ENCODE measurements at places on chromosomes 5 and 9.

DNA sequence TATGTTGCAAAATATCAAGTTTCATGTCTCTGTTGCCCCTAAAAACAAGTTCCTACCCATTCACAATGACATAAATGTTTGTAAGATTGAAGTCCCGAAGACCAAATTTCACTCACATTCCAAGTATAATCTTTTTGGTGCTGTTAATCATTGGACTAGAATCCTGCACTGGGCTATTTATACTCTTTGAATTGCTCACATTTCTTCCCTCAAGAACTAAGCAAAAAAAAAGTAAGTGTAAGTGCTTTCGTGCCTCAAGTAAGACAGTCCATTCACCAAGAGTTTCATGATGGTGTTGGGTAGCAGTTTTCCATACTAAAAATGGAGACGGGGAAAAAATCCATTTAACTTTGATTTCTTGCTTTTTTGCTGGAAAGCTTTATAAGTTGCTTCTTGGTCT, 242.3 kb downstream of the EBF1 start:
- DNase-seq = no peak

DNA sequence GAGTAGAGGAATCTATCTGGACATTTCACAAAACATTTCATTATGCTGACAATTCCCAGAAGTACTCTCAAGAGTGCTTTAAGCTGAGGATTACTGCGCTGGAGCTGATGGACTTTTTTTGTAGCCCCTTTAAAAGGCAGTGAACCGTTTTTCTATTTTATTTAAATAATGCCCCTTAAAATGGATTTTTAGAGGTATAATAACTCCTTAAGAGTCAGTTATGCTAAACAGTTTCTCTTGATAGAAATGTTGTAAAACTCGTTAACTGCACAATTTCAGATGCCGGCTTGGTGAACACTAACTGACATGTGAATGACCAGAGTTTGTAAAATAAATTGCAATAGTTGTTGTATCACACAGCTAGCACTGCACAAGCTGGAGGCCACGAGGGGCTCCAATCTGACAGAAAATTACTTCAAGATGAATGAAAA, 174.0 kb downstream of the NR2F1-AS1 start:
- no peak for DNase-seq

- no peak for DNase-seq
These were observed 8.7 kb upstream of the RANBP6 start for GRCh38 chr9:6024035-6024554.

- no peak for DNase-seq
These were observed 33.4 kb upstream of the CSNK1G3 start for GRCh38 chr5:123478546-123478945.

DNA sequence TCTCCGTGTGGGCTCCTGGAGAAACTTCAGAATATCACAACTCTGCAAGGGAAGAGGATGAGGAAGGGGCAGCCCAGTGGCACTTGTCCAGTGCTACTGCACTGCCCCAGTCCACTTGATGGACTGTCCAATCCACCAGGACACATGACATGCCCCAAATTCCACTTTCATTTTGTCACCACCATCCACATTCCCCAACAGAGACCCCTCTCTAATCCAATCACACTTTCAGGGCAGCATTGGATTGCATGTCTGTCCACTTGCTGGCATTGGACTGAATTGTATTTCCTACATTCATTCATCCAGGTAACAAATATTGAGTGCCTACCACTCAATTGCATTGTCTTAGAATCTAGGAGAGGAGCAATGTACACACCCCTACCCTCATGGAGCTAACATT, 14.8 kb downstream of the HBEGF start:
- no peak for DNase-seq

DNA sequence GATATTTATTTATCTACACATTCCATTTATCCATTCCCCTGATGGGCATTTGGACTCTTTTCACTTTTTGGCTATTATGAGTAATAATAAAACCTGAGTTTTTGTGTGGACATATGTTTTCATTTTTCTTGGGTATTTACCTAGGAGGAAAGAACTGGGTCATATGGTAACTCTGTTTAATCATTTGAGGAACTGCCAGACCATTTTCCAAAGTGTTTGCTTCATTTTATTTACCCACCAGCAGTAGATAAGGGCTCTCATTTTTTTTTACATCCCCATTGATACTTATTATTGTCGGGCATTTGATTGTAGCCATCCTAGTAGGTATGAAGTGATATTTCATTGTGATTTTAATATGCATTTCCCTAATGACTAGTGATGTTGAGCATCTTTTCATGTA, 7.7 kb upstream of the PTPDC1 start:
- DNase-seq = no peak

GRCh38 chr9:116437411-116438370, 249.4 kb upstream of the TRIM32 start:
- DNase-seq = no peak

- DNase-seq = no peak
These were observed 55.7 kb downstream of the ZNF618 start for GRCh38 chr9:113931777-113932176.

- DNase-seq = no peak
These were observed 65.4 kb upstream of the TNFSF8 start for GRCh38 chr9:114995681-114996221.

DNA sequence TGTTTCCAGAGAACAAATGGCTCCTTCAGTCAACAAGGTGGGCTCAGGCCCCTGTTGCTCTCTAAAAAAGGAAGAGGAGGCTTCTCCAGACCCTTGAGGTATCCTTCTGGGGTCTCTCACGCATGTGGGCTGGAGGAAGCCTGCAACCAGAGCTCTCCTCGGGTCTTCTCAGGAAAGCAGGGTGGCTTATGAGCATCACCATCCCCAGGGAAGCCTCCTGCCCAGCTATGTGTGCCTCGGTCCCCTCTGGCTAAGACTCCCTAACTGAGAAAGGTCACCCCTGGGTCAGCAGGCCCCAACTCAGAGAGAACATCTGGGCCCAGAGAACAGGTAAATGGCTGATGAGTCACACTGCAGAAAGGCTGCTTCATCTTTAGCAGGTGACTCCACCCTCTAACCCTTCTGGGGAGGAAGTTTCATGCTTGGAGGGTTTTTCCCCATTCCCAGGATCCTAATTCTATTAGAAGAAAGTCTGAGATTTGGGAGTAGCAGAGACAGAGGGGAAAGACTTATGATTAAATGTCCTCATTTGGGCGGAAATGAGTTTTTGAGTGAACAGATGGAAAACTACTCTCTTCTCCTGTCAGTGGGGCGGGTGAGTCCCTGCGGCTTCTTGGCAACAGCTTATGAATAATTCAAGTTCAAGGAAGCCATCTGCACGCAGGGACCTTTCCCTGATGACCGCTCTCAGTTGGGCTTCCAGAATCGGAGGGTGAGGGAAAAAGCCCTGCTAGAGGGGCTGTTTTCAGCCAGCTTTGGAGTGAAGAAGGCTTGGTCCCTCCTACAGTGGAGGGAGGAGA, 41.9 kb downstream of the TGFBI start:
- no peak for DNase-seq

DNA sequence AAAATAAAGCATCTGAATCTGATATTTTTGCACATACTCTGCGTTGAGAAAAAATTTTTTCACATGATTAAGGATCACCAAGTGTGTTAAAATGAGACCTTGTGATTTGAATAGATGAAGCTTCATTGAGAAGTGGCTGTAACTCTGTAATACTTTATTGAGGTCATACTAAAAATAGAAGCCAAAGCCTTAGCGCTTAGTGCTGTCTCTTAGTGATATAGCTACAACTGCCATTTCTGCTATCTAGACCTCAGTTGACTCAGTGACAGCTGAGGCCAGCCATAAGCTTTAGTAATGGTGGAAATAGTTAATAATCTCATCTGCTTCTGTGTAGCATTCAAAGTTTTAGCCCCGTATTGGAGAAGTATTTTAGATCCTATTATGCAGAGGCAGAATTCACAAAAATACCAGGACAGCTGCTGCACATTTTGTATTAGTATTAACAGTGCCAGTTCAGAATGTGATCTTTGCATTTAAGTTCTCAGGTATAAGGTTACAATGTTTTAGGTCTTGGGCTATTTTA, 107.4 kb upstream of the SGCD start:
- DNase-seq = no peak

- no peak for DNase-seq
These were observed 322.5 kb downstream of the NFIB start for GRCh38 chr9:13991395-13991794.

- peak; percentile 31 for DNase-seq
These were observed 915 bp downstream of the HSDL2 start for GRCh38 chr9:112380825-112381221.

DNA sequence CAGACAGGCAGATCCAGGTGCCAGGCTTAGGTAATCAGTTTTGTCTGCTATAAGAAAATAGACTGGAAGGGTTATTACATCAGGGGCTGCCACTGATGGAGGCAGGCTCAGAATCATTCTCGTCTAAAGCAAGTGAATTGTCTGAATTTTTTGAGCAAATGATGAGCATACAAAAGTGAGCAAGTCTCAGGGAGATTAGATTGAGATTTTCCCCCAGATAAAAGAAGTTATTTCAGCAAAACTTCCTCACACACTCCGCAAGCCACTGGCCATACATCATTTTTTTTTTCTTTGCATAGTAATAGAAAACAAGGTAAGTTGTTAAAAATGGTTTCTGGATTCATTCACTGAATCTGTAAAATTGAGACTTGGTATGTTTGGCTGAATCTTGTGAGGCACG, 52.9 kb downstream of the ZNF462 start:
- no peak for DNase-seq

- no peak for DNase-seq
These were observed 31.3 kb upstream of the HTR4 start for GRCh38 chr5:148685520-148686134.

DNA sequence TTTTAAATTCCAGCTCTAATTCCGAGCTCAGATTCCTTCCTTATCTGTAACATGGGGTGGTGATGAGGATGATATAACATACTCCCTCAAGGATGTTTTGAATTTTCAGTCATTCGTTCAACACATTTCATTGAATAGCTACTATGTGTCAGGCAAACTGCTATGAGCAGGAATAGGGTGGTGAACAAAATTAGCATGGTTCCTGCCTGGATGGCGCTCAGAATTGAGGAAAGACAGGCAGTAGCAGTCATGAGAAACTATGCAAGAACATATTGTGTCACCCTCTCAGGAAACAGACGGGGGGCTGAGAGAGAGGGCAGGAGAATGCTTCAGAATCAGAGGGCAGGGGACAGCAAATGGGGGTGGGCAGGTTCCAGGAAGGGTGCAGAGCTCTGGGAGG, 265.2 kb downstream of the NSG2 start:
- no peak for DNase-seq

DNA sequence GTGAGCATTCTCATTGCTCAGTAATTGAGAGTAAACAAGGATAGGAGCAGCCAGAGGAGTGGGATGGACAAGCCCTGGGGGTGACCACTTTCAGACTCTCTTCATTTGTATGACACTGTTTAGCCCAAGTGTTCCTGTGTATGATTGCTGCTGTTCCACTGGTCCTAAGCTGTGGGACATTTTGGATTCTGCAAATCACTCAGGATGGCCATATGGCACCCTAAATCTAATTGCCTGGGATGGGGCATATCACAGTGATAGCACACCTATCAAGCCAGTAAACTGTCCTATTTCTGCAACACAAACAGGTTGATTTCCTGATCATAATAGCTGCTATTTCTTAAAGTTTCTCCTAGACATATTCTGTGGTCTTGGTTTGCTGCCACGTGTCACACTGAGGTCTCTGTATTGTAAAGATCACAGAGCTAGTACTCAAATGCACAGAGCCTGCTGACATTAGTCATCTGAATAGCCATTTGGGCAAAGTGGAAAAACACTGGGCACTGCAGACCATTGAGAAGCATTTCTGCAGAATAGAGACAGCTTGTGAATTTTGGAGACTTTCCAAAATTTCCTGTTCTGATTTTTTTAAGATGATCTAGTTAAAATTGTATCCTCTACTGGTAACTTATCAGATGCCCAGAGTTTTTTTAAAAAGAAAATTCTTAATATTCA, 320.2 kb downstream of the RFX3 start:
- no peak for DNase-seq

DNA sequence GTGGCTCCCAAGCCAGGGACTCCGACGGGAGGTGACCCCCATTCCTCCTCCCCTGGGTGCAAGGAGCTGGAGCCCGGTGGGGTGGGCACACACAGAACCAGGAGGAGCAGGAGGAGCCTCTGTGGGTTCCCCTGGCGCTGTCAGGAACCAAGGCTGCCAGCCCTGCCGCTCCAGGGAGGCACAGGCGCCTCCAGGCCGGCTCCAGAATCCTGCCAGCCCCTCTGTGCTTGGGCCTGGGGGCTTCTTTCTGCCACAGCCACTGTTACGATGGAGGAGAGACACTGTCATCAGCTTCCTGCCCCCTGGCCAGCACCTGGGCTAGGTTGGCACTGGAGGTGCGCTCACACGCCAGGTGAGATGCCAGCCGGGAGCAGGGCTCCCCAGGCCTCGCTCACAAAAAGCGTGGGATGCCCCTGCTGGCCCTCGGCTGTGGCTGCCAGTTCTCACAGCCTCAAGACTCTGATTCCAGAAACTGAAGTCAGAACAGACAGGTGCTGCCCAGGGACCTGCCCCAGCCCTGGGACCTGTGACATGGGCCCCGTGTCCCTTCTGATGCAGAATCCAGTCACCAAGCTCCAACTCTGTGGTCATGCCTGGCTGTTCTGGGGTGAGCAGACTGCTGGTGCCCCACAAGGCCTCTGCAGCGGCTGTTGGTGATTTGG, 37.4 kb upstream of the UBAC1 start:
- no peak for DNase-seq

- no peak for DNase-seq
These were observed 54.9 kb downstream of the USP20 start for GRCh38 chr9:129889941-129890717.

DNA sequence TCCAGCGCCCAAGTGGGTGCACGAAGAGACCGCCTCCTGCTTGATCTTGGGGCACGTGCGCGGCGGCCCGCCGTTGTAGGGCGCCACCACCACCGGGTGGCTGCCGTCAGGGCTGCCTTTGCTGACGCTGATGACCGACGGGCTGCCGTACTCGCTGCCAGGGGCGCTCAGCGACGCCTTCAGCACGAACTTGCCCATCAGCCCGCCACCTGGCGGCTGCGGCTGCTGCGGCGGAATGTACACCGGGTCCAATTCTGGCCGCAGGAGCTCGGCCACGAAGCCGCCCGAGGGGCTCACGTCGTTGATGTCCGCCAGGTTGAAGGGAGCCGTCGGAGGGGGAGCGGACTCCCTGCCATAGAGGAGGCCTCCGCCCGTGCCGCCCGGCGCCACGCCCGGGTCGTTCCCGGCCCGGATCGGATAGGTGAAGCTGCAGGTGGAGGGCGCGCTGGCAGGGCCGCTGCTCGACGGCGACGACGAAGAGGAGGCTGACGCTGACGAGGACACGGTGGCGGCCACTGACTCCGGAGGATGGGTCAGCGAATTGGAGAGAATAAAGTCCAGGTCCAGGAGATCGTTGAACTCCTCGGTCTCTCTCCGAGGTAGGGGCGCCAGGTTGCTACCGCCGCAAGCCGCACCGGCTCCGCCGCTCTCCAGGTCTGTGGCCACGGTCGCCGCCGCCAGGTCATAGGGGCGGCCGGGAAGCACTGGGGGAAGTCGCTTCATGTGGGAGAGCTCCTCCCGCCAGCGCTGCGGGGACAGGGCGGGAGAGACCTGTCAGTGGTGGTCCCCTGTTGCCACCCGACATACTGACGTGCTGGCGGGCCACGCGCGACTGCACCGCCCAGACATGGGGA, 1.8 kb downstream of the KLF4 start:
- DNase-seq = peak; percentile 48

GRCh38 chr5:146748533-146748932, 130.0 kb downstream of the PPP2R2B start:
- no peak for DNase-seq

All from fibroblast of mammary gland (primary cell).